ENCODE measurements at places on chromosomes 3 and 15. TPM values are rescaled to one million over a fixed set of nuclear protein-coding genes. Genes with fewer than 3 reads are reported as not detected.

DNA sequence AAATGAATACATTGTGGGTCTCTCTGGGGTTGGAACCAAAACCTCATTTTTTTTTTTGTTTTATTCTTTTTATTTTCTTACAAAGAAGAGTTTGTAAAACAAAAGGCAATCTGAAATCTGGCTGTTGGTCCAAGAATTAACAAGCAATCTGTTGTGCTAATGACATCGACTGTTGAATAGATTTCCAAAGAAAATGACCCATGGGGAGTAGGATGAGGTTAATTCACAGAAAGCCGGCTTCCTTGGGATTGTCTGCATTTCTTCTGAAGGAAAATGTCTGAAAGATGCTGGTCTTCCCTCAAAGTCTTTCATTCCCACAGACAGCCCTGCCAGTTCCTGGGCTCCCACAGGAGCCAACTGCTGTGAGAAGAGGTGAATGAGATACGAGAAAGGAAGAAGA, 92.9 kb downstream of the LRRC3B start:
- no peak for ATAC-seq

DNA sequence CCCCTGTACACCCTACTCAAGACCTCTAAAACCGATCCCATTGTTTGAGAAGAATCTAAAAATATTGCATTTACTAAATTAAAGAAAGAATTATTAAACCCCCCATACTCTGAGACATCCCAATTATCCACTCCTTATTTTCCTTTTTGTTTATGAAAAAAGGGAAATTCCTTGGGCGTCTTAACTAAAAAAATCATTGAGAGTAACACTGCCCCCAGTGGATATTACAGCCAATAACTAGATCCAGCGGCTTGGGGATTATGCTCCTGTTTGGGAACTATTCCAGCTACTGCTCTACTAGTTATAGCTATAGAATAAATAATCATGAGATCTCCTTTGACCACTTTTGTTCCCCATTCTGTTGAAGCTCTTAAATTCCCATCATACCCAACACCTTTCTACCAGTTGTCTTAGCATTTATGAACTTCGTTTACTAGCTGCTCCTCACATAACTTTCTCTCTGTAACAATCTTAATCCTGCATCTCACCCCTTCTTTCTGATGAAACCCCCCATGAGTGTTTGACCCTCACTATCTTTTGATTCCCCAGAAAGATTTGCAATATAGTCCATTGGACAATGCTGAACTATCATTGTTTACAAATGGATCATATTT, 12.7 kb upstream of the CFAP91 start:
- ATAC-seq, result no peak

- no peak for ATAC-seq
Observed at GRCh38 chr15:66877477-66878271, 175.6 kb downstream of the SMAD6 start.

- ATAC-seq, result no peak
Observed at GRCh38 chr3:184953401-184953800, 141.4 kb downstream of the VPS8 start.

- ATAC-seq, result no peak
Observed at GRCh38 chr3:46070595-46071093, 43.4 kb upstream of the XCR1 start.

DNA sequence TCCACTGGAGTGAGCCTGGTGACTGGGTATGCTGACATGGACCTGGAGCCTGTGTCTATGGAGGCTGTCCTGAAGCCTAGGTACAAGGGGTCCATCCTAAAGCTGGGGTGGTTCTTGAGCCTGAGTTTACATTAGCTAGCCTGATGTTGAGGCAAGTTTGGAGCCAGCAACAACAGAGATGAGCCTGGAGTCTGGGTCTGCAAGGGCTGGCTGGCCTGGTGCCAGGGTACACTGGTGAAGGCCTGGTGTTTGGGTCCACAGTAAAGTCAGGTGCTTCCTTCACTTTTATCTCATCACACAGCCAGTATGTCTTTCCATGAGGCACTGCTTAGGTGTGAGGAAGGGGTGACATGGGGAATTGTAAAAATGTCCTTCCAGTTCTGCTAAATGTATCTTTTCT, 49.5 kb downstream of the TP63 start:
- no peak for ATAC-seq

GRCh38 chr15:87711026-87711425, 545.5 kb downstream of the NTRK3 start:
- no peak for ATAC-seq

The FETUB gene
- total RNA-seq, result not detected

The OR5H1 gene
- total RNA-seq, result not detected

GRCh38 chr3:143865302-143865701, 17.0 kb upstream of the SLC9A9 start:
- no peak for ATAC-seq

The SMAD3 gene
- 35.6 TPM for total RNA-seq

GRCh38 chr15:49620199-49620598, 419 bp downstream of the FAM227B start:
- peak; percentile 29 for ATAC-seq

DNA sequence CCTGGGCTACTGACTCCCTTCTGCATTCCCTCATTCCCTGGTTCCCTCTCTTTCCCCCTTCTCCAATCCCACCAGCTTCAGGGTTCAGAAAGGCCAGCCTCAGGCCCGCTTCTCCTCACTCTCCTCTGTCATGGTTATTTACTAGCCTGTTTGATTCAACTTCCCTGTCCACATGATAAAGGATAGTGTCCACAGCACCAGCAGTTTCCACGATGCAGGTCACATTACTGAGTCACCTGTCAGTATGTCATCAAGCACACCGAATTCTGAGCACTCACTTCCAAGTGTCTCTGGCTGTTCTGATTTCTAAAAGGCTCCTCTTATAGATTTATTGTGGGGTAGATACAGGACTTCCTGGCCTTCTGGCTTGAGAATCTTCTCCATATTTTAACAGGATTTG, 96.6 kb upstream of the CTNNB1 start:
- peak; percentile 36 for ATAC-seq

GRCh38 chr3:142057331-142057725, 92.0 kb downstream of the TFDP2 start:
- no peak for ATAC-seq

DNA sequence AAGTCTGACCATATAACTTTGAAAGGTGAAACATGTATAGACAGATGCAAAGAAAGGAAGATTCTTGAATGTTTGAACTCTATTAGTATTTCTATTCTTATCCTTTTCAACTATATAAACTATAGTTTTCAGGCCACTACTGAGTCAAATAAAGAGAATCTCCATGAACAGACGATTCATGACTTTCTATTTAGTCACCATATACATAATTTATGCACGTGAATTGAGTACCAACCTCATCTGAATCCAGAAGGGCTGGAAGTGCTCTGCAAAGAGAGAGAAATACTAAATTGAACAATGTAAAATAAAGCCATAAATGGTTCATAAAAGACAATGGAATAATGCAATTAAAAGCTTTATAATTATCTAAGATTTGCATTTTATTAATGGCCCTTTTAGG, 9.5 kb upstream of the VPS39 start:
- no peak for ATAC-seq

The FEM1B gene
- total RNA-seq, result 46.8 TPM

GRCh38 chr3:28124882-28125281, 116.5 kb upstream of the CMC1 start:
- ATAC-seq, result no peak

GRCh38 chr3:50675179-50676030, 678 bp downstream of the DOCK3 start:
- ATAC-seq, result peak; percentile 7

GRCh38 chr3:61074783-61075182, 176.5 kb downstream of the FHIT start:
- ATAC-seq, result no peak

GRCh38 chr3:170037463-170038433, at the start of gene GPR160:
TSS of gene GPR160 (plus strand) at chr3:170037995. CDS start at chr3:170083973, 45,978 bp downstream.
- peak; percentile 89 for ATAC-seq

- no peak for ATAC-seq
Observed at GRCh38 chr15:74274470-74275038, 38.4 kb downstream of the CCDC33 start.

- no peak for ATAC-seq
Observed at GRCh38 chr15:36598529-36599177, 19.2 kb downstream of the CDIN1 start.

DNA sequence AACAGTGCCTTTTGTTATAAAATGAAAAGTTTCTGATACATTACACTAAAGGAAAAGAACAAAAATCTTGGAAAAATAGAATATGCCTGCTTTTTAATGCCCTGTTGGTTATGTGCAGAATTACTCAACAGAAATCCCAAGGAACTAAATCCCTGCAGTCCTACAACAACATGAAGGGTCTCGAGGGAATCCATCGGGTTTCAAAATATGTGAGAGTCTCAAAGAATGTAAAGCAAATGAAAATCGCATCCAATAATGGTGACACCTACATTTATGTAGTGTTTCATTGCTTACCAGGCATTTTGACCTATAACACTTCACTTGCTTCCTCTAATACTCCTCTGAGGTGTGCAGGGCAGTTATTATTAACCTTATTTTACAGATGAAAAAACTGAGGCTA, 411.3 kb downstream of the FOXP1 start:
- no peak for ATAC-seq

GRCh38 chr3:41026394-41027177, 172.7 kb upstream of the CTNNB1 start:
- no peak for ATAC-seq

The GPR62 gene
- not detected for total RNA-seq

DNA sequence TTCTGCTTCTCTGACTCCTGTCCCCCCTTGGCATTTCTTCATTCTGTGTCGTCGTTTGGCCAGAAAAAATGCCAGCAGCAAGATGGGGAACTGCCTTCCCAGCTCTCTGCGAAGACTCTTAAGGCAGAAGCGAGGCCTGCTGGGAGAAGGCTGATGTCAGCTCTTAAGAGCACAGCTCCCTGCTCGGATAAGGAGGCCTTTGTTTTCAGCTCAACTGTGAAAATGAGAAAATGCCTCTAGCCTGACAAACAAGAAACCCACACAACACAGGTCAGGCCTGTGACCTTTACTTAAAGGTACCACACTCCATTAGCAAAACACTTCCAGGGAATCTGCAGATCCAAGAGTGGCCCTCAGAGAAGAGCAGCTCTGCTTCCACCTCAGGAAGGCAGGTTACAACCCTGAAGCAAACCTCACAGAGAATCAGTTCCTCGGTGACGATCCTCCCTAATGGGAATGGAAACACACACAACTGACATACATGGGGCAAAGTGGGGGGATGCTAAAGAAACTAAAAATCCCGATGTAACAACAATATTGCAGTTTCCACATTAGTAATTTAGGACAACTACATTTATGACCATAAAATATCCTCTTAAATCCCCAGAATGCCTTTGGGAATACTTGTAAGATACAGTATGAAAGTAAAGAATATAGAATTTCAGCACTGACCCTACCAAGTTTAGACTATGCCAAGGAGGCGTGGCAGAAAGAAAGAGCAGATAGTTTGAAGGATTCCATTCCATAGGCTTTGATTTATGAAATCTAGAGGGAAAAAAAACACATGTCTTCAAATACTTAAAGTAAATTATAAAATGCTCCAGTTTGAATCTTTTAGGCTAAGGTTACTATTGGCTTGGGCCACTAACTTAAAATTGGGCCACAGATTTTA, 52.1 kb downstream of the VGLL4 start:
- ATAC-seq, result peak; percentile 84

The PTH1R gene
- total RNA-seq, result 0.28 TPM

- no peak for ATAC-seq
Observed at GRCh38 chr3:158447408-158447807, 123.6 kb upstream of the MLF1 start.

- ATAC-seq, result peak; percentile 72
Observed at GRCh38 chr3:146550743-146551510, 6.5 kb upstream of the PLSCR1 start.

DNA sequence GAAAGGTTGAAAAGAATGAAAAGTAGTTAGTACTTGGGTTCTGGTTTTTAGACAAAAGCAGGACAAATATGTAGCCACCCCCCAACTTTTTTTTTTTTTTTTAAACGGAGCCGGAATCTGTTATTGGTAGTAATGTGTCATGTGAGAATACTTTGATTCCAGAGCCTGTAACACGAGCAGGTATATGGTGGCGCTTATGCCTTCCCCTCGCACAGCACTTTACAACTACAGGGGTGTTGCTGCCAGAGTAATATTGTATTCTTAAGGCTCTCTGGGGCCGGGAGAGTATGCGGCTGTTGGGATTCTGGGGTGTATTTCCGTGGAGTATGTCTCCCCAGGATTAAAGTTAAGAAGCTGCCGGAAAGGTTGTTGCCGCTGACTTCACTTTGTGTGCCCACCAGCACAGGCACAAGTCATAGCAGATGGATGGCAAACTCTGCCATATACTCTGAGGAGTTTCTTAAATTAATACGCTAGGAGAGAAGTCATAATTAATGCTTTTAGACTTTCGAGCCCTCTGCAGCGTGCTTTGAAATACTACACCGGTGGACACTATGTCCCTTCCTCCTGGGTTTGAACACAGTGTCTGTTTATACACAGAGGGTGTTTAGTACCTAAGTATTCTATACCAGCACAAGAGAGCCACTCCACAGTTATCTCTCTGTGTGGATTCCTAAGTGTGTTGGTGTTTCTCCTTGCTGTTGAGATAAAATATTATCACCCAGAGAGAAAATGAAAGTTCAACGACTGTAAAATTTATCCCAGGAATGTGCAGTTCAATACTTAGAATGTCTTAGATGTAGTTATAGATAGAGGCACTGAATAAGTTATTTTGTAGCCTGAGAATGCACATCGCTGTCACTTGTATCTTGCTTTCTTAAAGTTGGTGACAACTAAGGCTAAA, 1.4 kb downstream of the MBNL1 start:
- ATAC-seq, result peak; percentile 48

The ALPK3 gene
- total RNA-seq, result 5.5 TPM

DNA sequence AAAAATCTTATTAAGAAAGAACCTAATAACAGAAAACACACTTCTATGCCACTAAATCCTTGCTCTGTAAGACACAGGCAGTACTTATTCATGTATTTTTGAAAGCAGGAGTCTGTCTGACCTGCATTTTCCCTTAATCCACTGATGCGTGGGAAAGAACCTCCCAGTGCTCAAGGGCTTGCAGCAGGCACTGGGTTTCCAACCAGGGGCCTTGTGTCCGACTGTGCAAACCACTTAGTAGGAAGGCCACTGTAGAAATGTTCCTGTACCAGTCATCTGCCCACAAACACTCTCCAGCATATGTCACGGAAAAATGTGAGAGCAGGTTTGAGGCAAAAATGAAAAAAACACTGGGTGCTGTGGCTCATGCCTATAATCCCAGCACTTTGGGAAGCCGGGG, 12.4 kb downstream of the CXCR6 start:
- ATAC-seq, result no peak

The SLC28A1 gene
- total RNA-seq, result not detected

The FOXB1 gene
- not detected for total RNA-seq

The TERC gene
- 10.6 TPM for total RNA-seq

The FAM240A gene
- total RNA-seq, result not detected

The ADCY5 gene
- 2.7 TPM for total RNA-seq

- ATAC-seq, result peak; percentile 81
Observed at GRCh38 chr3:100875239-100875638, 118.0 kb downstream of the ABI3BP start.
